Stimulated activated CD4-positive, alpha-beta T cell treated with anti-CD3 and anti-CD28 coated beads, Interleukin-1b, Interleukin-23, amount 100 ng/mL, for 24 hours (primary cell): ENCODE measurements at places on chromosomes 5 and 9.

DNA sequence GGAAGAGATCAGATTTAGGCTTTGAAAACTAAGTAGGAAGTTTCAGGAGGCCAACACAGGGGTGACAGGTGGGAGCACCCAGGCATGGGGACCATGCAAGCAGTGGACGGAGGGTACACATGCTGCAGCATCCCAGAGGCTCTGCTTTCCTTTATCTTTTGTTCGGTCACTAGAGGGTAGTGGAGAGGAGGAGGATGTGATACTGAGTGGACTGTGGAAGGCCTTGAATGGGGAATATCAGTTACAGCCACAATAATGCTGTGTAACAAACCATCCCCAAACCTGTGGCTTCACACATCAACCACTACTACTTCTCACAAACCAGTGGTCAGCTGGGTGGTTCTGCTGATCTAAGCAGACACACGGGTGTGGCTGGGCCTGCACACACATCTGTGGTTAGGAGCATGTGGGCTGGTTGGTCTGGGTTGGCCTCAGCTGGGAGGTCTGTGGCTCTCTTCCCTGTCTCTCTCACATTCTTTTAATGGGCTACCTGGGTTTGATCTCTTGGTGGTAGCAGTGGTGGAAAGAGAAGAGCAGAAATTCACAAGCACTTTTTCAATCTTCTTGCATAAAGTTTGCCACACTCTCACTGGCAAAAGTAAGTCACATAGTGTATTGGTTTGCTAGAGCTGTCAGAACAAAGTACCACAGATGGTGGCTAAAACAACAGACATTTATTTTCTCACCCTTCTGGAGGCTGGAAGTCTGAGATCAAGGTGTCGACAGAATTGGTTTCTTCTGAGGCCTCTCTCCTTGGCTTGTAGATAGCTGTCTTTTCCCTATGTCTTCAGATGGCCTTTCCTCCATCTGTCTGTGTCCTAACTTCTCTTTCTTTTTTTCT is 238.7 kb downstream of the AGTPBP1 start:
- no peak for DNase-seq

DNA sequence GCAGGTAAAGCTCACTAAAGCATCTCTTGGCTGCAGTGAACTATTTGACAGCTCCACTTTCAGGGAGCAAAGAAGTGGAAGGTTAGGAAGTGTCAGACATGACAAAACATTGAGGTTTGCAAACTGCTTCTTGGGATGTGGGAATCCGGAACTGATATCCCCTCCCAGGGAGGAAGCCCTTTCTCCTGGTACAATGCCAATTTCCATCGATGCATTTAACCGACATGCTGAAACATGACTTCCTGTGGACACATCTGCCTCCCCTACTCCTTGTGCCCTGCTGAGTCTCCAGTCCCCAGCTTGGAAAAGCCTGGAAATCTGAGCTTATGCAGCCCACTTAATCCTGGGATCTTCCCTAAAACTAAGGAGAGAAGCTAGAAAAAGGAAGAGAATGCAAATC is 323.1 kb upstream of the DAP start:
- DNase-seq = no peak

DNA sequence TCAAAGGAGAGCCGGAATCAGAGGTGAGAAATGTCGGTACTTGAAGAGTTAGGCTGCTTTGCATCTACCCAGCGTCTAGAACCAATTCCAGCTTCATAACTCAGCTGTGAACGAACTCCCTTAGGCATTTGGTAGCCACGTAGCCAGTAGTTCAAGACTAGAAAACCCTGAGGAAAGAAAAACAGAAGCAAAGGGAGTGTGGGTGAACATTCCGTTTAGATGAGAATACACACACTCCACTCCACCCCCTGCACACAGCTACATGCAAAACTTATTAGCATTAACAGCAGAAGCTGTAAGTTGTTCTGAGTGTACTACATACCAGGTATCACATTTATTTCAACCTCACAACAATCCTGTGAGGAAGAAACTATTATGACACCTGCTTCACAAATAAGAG is 78.3 kb downstream of the SMIM23 start:
- DNase-seq = no peak

GRCh38 chr9:10612641-10613398 is at the start of gene PTPRD:
Gene PTPRD (minus strand): TSS chr9:10613002.
- no peak for DNase-seq

DNA sequence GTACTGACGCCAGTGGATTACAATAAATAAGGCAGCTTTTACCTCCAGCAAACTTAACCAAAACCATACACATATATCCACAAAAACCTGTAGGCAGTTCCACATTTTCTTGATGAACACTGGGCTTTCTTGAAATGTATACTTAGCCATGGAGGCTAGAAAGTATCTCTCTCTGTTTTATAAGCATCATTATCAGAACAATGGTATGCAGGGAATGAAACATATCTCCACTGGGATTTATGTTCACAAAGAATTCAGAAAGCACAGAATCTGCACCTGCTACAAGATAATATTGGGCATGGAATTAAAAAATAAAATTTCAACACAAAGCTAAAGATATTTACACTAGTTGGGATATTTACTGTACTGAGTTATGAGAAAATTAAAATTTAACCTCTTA is 126.1 kb upstream of the RASA1 start:
- DNase-seq = no peak

DNA sequence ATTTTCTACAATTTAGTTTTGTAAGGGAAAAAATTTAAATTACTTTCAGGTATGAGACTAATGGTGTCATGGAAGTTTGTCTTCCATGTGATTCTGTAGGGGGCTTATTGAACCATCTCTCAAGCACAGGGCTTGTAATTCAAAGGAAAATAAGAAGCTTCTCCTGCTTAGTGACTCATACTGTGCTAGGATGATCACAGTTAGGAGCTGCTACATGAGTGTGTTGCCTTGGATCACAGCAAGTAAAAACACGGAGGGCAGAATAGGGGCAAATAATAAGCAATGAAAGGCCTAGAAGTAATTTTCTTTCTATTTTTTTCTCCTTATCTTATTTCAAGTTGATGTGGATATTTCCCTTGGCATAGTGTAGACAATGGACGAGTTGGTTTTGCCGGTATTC is 28.9 kb downstream of the TMEM167A start:
- DNase-seq = no peak

DNA sequence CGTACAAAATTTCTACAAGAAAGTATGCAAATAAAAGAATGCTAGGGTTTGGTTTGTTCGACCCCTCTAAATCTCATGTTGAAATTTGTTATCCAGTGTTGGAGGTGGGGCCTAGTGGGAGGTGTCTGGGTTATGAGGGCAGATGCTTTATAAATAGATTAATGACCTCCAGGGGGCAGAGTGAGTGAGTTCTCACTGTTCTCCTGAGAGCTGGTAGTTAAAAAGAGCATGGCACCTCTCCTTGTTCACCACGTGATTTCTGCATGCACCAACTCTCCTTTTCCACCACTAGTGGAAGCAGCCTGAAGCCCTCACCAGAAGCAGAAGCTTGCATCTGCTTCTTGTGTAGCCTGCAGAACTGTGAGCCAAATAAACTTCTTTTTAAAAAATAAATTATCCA is 50.4 kb upstream of the FAM170A start:
- DNase-seq = no peak
